ENCODE measurements at places on chromosomes 16 and 17. TPM values are rescaled to one million over a fixed set of nuclear protein-coding genes. Genes with fewer than 3 reads are reported as not detected.

The HP gene
- 7.8 TPM for total RNA-seq

The DDX5 gene
- 712 TPM for total RNA-seq

The WNT9B gene
- total RNA-seq = 0.23 TPM

The GAS2L2 gene
- 0.35 TPM for total RNA-seq

The CCT6B gene
- 0.58 TPM for total RNA-seq

The OTOP3 gene
- total RNA-seq = not detected

The MLST8 gene
- 32.1 TPM for total RNA-seq

The XYLT1 gene
- 7.5 TPM for total RNA-seq

DNA sequence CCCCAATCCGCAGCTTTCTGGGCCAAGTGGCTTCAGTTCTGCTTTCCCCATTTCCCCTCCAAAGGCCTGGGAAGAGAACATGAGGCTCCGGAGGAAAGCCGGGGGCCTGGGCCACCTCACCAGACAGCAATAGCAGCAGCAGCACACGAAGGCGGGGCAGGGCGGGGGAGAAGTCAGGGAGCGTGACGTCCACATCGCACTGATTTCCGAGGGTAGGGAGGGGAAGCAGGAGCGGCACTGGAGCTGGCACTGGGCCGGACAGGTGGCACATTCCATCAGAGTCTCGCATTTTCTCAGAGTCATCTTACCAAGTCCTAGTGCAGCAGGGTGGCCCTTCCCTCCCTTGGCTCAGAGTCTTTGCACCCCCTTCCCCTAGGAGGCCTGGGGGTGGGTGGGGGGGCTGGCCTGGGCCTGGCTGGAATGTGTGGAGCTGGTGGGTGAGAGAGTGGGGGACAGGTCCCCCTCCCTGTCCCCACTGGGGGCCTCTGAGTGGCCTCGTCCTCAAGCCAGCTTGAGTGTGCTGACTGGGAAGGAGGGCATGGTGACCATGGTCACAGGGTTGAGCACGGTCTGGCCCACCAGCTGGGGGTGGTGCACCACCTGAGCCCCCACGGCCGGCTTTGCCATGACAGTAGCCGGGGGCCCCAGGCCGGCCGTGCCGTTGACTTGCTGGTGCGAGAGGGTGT, 14.3 kb downstream of the MNT start:
- peaks cover 36% of the 10 kb centered on the region for H3K36me3 ChIP-seq
- H3K27me3 ChIP-seq = no peaks in the 10 kb centered on the region
- H3K4me3 ChIP-seq = no peak overlapping the region
- H3K27ac ChIP-seq = no peak overlapping the region
- no peak for DNase-seq

- no peak overlapping the region for H3K27ac ChIP-seq
- no peak for DNase-seq
- no peaks in the 10 kb centered on the region for H3K36me3 ChIP-seq
- H3K27me3 ChIP-seq = no peaks in the 10 kb centered on the region
- no peaks in the 10 kb centered on the region for H3K4me1 ChIP-seq
Observed at GRCh38 chr16:57704011-57704904, 9.7 kb downstream of the DRC7 start.

DNA sequence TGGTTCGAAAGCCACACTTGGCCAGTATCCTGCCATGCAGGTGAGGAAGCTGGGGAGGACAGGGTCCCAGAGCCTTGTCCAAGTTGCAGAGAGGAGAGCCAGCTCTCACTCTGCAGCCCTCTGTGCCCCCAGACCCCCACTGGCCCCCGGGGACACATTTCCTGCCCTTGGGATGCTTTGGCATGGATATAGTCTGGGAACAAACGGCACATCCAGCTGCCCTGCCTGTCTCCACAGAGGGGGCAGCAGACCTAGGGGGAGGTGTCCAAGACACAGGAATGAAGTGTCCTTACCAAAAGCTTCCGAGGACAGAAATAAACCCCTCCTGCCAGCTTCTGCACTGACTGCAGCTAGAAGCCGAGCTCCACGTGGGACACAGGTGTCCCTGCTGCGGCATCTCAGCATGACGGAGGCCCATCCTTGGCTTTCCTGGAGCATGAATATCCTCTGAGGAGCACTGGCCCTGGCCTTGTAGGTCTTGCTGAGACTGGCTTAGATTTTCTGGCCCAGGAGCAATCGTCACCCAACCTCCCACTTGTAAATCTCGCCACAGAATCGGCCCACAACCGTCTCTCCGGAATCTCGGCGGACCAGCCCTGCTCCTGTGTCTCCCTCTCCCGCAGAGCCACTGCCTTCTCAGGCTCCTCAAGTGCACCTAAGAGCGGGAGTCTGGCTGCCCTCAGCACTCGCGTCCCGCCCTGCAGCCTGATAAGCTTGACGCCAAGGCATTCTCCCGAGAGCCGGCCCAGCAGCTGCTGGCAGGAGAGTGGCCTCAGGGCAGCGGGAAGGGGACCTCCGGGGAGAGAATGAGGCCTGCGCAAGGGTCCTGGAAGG, 1.1 kb upstream of the CAPN15 start:
- peak overlapping the region; percentile 97 for H3K27ac ChIP-seq
- H3K27me3 ChIP-seq = no peaks in the 10 kb centered on the region
- H3K4me1 ChIP-seq = peaks cover 47% of the 10 kb centered on the region

GRCh38 chr16:2711370-2712062, 8.5 kb downstream of the PRSS27 start:
- no peak for DNase-seq
- H3K27ac ChIP-seq = no peak overlapping the region
- peaks cover 4% of the 10 kb centered on the region for H3K4me1 ChIP-seq
- no peak overlapping the region for H3K4me3 ChIP-seq
- H3K27me3 ChIP-seq = peaks cover 23% of the 10 kb centered on the region

DNA sequence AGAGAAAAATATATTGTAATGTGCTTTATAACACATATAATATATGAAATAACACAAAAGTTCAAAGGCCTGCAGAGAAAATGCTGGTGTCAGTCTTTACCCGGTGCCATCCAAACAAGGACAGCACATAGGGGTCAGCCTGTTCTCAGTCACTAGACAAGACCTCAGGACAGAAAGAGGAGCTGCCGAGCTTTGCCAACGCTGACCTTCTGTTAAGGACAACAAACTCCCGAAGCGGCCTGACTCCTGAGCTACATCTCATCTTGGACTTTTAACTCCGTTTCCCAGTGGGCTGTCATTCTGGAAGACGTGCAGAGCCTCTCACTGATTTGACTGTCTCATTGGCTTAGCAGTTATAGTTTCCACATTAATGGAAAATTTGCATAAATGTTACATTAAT, 6.9 kb downstream of the ELAC2 start:
- no peak overlapping the region for H3K27ac ChIP-seq
- H3K27me3 ChIP-seq = no peaks in the 10 kb centered on the region
- no peak overlapping the region for H3K4me3 ChIP-seq
- no peaks in the 10 kb centered on the region for H3K4me1 ChIP-seq
- DNase-seq = no peak

GRCh38 chr17:48611213-48611612, 396 bp upstream of the HOXB7 start:
- no peak for DNase-seq
- H3K27ac ChIP-seq = peak overlapping the region; percentile 82
- H3K4me3 ChIP-seq = peak overlapping the region; percentile 41
- no peaks in the 10 kb centered on the region for H3K36me3 ChIP-seq
- peaks cover 49% of the 10 kb centered on the region for H3K4me1 ChIP-seq

DNA sequence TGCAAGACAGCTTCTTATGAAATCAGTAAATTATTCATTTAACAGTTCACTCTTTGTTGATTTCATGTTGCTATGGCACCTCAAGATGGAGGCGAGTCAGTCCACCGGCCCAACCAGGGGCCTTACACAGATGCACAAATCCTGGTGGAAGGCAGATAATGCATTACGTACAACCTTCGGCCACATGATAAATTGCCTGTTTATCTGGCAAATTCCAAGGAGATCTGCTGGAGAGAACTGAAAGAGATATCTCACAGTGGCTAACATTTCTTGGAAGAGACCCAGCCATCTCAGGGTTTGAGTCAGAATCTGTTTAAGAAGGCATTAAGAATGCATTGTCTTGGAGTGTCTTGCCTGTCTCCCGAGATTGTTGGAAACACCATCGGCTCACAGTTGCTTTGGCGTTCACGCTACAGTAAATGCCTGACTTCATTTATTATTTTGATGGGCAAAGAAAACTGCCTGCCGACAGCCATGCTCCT, 225.6 kb downstream of the MSI2 start:
- no peaks in the 10 kb centered on the region for H3K27me3 ChIP-seq
- DNase-seq = no peak
- H3K4me3 ChIP-seq = no peak overlapping the region
- no peaks in the 10 kb centered on the region for H3K4me1 ChIP-seq
- no peak overlapping the region for H3K27ac ChIP-seq
- H3K36me3 ChIP-seq = no peaks in the 10 kb centered on the region

- DNase-seq = no peak
- H3K36me3 ChIP-seq = no peaks in the 10 kb centered on the region
- H3K27me3 ChIP-seq = peaks cover 31% of the 10 kb centered on the region
- no peak overlapping the region for H3K27ac ChIP-seq
Observed at GRCh38 chr17:79219208-79219935, 144.7 kb downstream of the ENGASE start.

- no peaks in the 10 kb centered on the region for H3K4me1 ChIP-seq
- no peaks in the 10 kb centered on the region for H3K36me3 ChIP-seq
- H3K27me3 ChIP-seq = no peaks in the 10 kb centered on the region
- no peak overlapping the region for H3K4me3 ChIP-seq
Observed at GRCh38 chr17:70336411-70336810, 167.1 kb downstream of the KCNJ2 start.

GRCh38 chr16:81866820-81867440, 87.8 kb downstream of the PLCG2 start:
- DNase-seq = peak; percentile 92
- H3K4me3 ChIP-seq = no peak overlapping the region
- H3K27me3 ChIP-seq = no peaks in the 10 kb centered on the region
- no peaks in the 10 kb centered on the region for H3K36me3 ChIP-seq
- no peaks in the 10 kb centered on the region for H3K4me1 ChIP-seq

DNA sequence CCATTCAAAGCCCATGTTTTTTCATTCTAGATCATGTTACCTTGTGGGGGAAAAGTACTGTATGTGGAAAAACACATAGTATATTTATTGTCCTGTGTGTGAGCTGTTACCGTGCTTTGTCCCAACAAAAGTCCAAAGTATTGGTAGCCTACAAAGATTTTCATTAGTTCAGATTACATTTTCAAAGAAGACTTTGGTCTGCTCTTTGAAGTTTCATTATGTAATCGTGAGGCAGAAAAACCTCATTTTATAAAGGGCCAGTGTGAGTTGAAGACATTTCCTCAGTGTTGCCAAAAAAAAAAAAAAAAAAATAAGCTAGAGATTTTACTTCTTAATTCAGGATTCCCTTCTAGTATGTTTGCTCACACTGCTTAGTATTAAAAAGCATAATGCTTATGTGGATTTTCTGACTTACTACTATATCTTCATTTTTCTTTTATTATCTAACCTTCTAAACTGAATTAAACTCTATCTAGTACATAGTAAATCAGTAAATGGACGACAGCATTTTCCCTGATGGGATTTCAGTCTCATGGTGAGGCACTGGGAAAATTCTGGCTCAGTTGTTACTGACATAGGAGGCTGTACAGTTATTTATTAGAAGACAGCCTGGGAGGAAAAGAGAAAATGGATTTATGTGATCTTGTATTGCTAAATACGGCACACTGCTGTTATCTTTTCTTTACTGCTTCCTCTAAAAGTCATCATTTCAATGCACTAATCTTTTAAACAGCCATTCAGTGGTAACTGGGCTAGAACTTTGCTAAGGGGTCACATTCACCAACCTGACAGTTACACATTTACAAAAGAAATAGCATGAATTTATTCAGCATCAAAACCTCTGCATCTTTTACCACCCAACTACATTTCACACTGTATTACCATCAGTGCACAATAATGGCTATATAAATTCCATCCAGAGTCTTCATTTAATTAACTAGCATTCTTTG, 100.6 kb downstream of the STXBP4 start:
- H3K36me3 ChIP-seq = peaks cover 5% of the 10 kb centered on the region
- no peak overlapping the region for H3K27ac ChIP-seq
- H3K4me3 ChIP-seq = no peak overlapping the region
- no peaks in the 10 kb centered on the region for H3K27me3 ChIP-seq
- H3K4me1 ChIP-seq = no peaks in the 10 kb centered on the region
- peak; percentile 8 for DNase-seq

DNA sequence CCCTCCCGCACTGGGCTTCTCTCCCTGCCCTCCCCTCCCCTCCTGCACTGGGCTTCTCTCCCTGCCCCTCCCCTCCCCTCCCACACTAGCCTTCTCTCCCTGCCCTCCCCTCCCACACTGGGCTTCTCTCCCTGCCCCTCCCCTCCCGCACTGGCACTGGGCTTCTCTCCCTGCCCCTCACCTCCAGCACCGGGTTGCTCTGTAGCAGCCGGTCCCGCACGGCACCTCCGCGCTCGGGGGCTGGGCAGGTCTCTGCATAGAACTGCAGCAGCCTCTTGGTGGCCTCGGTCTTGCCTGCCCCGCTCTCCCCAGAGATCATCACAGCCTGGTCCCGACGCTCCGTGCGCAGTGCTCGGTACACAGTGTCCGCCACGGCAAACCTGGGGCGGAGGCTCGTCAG, 9.8 kb downstream of the MYO1C start:
- peaks cover 35% of the 10 kb centered on the region for H3K27me3 ChIP-seq
- H3K27ac ChIP-seq = no peak overlapping the region
- DNase-seq = no peak
- H3K36me3 ChIP-seq = no peaks in the 10 kb centered on the region
- H3K4me3 ChIP-seq = no peak overlapping the region

DNA sequence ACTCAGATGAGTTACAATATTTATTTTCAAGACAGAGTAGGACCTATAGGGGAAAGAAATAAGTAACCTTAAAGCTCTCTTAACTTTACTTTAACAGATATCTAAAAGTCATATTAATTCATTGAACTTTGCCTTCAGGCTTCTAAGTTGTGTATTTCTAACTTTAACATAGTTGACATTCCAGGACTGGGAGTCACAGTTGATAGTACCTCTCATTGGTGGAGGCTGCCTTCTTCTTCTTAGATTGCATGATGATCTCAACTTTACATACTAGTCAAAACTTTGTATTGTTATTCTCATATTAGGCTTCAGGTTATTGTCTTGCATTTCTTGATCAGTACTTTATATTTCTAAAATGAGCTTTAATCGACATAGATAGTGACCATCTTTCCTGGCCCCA, 350.1 kb upstream of the KIF2B start:
- no peaks in the 10 kb centered on the region for H3K36me3 ChIP-seq
- H3K27ac ChIP-seq = no peak overlapping the region
- H3K4me1 ChIP-seq = no peaks in the 10 kb centered on the region
- H3K27me3 ChIP-seq = no peaks in the 10 kb centered on the region

GRCh38 chr17:77540975-77541374, 400.2 kb downstream of the SEC14L1 start:
- H3K4me1 ChIP-seq = peaks cover 4% of the 10 kb centered on the region
- no peak overlapping the region for H3K4me3 ChIP-seq
- no peak for DNase-seq

Measured in left lung (tissue), 14 donors.